Endodermal cell (in vitro differentiated cells): ENCODE measurements at places on chromosomes 7 and 10. TPM values are rescaled to one million over a fixed set of nuclear protein-coding genes. Genes with fewer than 3 reads are reported as not detected.
A peak's percentile ranks its signal among the peaks of the same experiment; 100 is the strongest.

- H3K4me3 ChIP-seq = no peak overlapping the region
- H3K36me3 ChIP-seq = peaks cover 5% of the 10 kb centered on the region
- no peak for DNase-seq
- H3K27me3 ChIP-seq = no peaks in the 10 kb centered on the region
- peaks cover 2% of the 10 kb centered on the region for H3K4me1 ChIP-seq
- H3K27ac ChIP-seq = no peak overlapping the region
Measured at GRCh38 chr10:34477249-34477648, 337.8 kb downstream of the PARD3 start.

- no peak overlapping the region for H3K27ac ChIP-seq
- no peak overlapping the region for H3K4me3 ChIP-seq
- H3K27me3 ChIP-seq = no peaks in the 10 kb centered on the region
- H3K4me1 ChIP-seq = no peaks in the 10 kb centered on the region
- H3K36me3 ChIP-seq = no peaks in the 10 kb centered on the region
Measured at GRCh38 chr7:136555933-136556332, 312.5 kb upstream of the CHRM2 start.

GRCh38 chr10:12642036-12642435 is 292.7 kb downstream of the CAMK1D start:
- H3K36me3 ChIP-seq = no peaks in the 10 kb centered on the region
- no peak for DNase-seq
- H3K4me1 ChIP-seq = no peaks in the 10 kb centered on the region

DNA sequence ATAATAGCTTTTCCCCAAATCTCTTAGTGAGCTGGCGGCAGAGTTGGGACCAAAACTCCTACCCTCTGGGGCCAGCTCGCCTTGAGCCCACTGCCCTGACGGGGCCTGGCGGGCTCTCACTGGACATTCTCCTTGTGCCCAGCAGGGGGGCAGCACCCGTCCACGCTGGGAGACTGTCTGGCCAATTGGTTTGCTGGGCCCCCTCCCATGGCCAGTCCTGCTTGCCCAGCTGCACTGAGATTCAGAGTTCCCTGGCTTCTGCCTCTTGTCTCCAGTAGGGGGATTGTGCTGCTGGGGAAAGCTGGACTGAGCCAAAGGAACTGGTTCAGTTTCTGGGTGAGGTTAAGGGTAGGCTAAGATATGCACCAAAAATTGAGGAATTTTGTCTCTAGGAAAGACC is 59.8 kb downstream of the RAMP3 start:
- H3K4me3 ChIP-seq = no peak overlapping the region
- no peak overlapping the region for H3K27ac ChIP-seq
- H3K36me3 ChIP-seq = no peaks in the 10 kb centered on the region

GRCh38 chr7:1164436-1164835 is 4.4 kb upstream of the ZFAND2A start:
- H3K27me3 ChIP-seq = no peaks in the 10 kb centered on the region
- no peak for DNase-seq
- H3K36me3 ChIP-seq = no peaks in the 10 kb centered on the region
- H3K4me1 ChIP-seq = no peaks in the 10 kb centered on the region
- H3K4me3 ChIP-seq = no peak overlapping the region

DNA sequence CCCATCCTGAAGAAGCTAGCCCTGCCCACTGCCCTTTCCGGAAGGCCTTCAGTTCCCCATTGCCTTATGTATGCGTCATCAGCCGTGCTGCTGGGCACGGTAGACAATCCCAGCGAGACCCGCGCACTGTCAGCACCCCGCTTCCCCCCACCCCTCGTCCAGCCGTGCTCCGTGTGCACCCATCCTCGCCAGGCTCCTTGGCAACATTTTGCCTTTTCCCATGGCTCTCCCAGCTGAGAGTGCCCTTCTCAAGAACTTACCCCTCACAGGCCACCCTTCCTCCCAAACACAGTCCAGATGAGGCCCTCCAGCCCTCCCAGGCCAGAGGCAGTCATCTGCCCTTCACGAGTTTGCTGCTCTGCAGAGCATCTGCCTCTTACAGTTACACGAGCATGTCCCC is 633.8 kb upstream of the FOXK1 start:
- H3K4me3 ChIP-seq = no peak overlapping the region
- no peak for DNase-seq
- no peak overlapping the region for H3K27ac ChIP-seq
- H3K27me3 ChIP-seq = no peaks in the 10 kb centered on the region
- H3K4me1 ChIP-seq = no peaks in the 10 kb centered on the region

GRCh38 chr7:121437470-121437869 is 41.4 kb upstream of the FAM3C start:
- peaks cover 4% of the 10 kb centered on the region for H3K4me1 ChIP-seq
- no peaks in the 10 kb centered on the region for H3K36me3 ChIP-seq
- H3K27ac ChIP-seq = no peak overlapping the region
- no peaks in the 10 kb centered on the region for H3K27me3 ChIP-seq
- H3K4me3 ChIP-seq = no peak overlapping the region
- no peak for DNase-seq

- H3K27me3 ChIP-seq = no peaks in the 10 kb centered on the region
- H3K36me3 ChIP-seq = peaks cover 31% of the 10 kb centered on the region
- no peak overlapping the region for H3K27ac ChIP-seq
- DNase-seq = no peak
- no peaks in the 10 kb centered on the region for H3K4me1 ChIP-seq
- H3K4me3 ChIP-seq = peak overlapping the region; percentile 9
Measured at GRCh38 chr7:112828696-112829095, 38.5 kb upstream of the TMEM168 start.

GRCh38 chr7:157674027-157674714 is 337.4 kb downstream of the DNAJB6 start:
- H3K27me3 ChIP-seq = no peaks in the 10 kb centered on the region
- H3K4me3 ChIP-seq = no peak overlapping the region
- H3K27ac ChIP-seq = no peak overlapping the region
- peak; percentile 32 for DNase-seq

GRCh38 chr10:78899098-78899754 is 169.5 kb upstream of the ZMIZ1 start:
- H3K27me3 ChIP-seq = no peaks in the 10 kb centered on the region
- no peaks in the 10 kb centered on the region for H3K36me3 ChIP-seq
- peaks cover 24% of the 10 kb centered on the region for H3K4me1 ChIP-seq
- no peak for DNase-seq

The MRC1 gene
- 0.07 and 0.09 TPM in 2 replicates for total RNA-seq

The KLF14 gene
- total RNA-seq = not detected in 3 replicates
